ENCODE measurements at places on chromosomes 7 and 10.

DNA sequence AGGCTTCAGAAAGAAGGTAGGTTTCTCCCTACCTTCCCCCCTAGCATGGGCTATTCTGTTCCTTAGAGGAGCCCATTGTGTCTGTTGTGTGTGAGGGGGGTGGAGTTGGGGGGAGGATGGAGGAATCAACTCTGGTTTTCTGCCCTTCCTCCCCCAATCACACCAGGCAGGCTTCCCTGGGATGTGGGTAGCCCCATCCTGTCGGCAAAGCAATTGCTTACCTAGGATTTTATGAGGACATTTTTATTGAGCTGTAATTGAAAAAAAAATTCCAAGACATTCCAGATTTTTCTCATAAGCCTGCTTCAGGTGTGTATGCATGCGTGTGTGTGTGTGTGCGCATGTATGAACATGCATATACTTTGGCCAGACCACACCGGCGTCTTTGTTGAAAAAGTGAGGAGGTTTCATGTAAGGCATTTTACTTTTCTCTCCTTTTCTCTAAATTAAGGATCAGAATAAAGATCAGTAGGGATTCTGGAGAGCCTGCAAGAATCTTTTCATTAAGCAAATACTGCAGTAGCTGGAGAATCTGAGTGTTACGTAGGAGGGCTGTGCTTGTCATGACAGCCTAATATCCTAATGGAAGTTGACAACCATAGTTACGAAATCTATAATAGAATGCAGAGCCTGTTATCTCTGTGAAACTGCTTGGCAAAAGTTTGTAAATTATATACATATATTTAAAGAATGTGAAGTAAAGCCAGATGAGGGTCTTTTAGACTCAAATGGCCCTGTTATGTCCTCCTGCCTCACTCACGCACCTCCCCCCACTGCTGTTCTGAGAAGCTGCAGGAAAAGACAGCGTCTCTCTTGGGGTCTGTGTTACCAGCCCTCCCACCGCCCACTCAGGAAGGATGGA lies 27.3 kb upstream of the SAMD8 start:
- no peak overlapping the region for H3K4me3 ChIP-seq
- no peak overlapping the region for H3K27ac ChIP-seq
- no peaks in the 10 kb centered on the region for H3K4me1 ChIP-seq
- no peaks in the 10 kb centered on the region for H3K36me3 ChIP-seq

- H3K27ac ChIP-seq: no peak overlapping the region
- no peaks in the 10 kb centered on the region for H3K36me3 ChIP-seq
- no peaks in the 10 kb centered on the region for H3K27me3 ChIP-seq
- no peak for DNase-seq
- no peak overlapping the region for H3K4me3 ChIP-seq
These were observed 865.4 kb upstream of the MBL2 start for GRCh38 chr10:53638006-53638405.

- H3K4me3 ChIP-seq: peak overlapping the region; percentile 17
- peak; percentile 57 for DNase-seq
- peaks cover 6% of the 10 kb centered on the region for H3K36me3 ChIP-seq
- peak overlapping the region; percentile 88 for H3K27ac ChIP-seq
These were observed 3.6 kb downstream of the INMT start for GRCh38 chr7:30755384-30756154.

- DNase-seq: peak; percentile 48
- H3K27me3 ChIP-seq: no peaks in the 10 kb centered on the region
- H3K4me1 ChIP-seq: no peaks in the 10 kb centered on the region
These were observed 178.6 kb upstream of the INHBA start for GRCh38 chr7:41881331-41882130.

- no peaks in the 10 kb centered on the region for H3K4me1 ChIP-seq
- peaks cover 11% of the 10 kb centered on the region for H3K27me3 ChIP-seq
- H3K36me3 ChIP-seq: no peaks in the 10 kb centered on the region
- no peak overlapping the region for H3K27ac ChIP-seq
- no peak for DNase-seq
These were observed 134.8 kb upstream of the ADAM12 start for GRCh38 chr10:126523071-126523470.

DNA sequence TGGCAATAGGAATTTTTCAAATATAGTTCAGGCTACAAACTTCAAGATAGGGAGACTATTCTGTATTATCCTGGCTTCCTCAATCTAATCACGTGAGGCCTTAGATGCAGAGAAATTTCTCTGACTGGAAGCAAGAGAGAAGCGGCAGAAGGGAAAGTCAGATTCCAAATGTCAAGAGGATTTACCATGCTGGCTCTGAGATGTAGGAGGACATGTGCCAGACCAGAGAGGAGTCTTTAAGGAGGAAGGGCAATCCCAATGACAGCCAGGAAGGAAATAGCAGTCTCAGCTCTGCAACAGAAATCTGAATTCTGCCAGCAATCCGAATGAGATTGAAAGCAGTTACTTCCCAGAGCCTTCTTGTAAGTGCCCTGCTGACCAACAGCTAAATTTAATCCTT lies 57.4 kb downstream of the NUTM2E start:
- no peaks in the 10 kb centered on the region for H3K4me1 ChIP-seq
- no peak for DNase-seq
- H3K27me3 ChIP-seq: no peaks in the 10 kb centered on the region
- no peak overlapping the region for H3K27ac ChIP-seq
